ENCODE measurements at places on chromosomes 2 and 18.

GRCh38 chr18:11789716-11790510, 61.3 kb upstream of the CHMP1B start:
- no peak for DNase-seq

DNA sequence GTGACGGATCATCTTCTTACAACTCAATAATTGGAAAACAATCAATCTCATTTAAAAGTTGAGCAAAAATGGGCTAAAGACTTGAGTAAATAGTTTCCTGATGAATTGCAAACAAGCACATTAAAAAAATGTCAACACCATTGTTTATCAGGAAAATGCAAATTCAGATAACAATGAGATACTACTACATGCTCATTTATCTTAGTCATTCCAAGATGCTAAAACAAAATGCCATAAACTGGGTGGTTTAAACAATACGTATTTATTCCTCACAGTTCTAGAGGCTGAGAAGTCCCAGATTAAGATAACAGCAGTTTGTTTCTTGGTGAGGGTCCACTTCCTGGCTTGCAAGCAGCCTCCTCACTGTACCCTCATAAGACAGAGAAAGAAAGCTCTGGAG, 359.6 kb downstream of the NR4A2 start:
- DNase-seq = no peak

DNA sequence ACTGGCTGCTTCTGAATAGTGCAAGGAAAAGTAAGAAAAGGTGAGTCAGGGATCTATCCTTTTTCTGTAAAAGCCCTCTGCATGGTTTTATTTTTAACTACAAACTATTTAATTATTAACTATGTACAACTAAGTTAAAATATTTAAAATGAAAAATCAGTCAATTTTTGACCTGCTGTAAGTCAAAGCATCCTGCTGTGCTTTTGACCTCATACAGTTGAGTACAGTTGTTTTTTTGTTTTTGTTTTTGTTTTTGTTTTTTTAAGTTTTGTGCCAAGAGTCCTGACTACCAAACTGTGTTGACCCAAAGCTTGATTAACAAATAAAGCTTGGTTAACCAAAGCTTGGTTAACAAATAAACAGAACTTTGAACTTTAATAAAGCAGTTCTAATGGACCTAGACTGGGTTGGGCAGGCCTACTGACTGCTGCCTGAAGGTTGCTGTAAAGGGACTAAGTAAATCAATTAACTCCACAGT, at the start of gene ACMSD:
TSS of gene ACMSD (plus strand) at position 474 of the 478 bp plus-strand sequence. CDS start 67 bp downstream, outside the sequence.
- peak; percentile 39 for DNase-seq

DNA sequence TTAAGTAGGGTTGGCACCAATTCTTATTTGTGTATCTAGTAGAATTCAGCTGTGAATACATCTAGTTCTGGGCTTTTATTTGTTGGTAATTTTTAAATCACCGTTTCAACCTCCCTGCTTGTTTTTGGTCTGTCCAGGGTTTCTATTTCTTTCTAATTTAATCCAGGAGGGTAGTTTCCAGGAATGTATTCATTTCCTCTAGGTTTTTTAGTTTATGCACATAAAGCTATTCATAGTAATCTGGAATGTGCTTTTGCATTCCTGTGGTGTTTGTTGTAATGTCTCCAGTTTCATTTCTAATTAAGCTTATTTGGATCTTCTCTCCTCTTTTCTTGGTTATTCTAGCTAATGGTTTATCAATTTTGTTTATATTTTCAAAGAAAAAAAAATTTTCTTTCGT, 1361.8 kb upstream of the DDX18 start:
- no peak for DNase-seq

DNA sequence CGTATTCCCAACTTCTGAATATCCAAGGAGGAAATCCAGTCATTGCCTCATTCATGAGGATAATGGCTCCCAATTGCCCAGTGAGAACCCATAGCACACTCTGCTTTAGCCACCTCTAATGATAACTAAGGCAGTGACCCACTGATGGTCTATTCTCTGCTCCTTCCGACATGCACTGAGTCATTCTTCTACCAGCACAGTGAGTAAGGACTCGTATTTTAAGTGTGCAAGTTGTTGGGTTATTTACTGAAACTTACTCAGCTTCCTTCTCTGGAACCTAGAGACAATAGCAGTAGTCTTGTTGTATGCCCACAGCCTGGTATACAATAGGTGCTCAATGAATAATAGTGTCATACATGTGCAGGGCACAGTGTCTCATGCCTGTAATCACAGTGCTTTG, 81.1 kb upstream of the ZNF397 start:
- no peak for DNase-seq

DNA sequence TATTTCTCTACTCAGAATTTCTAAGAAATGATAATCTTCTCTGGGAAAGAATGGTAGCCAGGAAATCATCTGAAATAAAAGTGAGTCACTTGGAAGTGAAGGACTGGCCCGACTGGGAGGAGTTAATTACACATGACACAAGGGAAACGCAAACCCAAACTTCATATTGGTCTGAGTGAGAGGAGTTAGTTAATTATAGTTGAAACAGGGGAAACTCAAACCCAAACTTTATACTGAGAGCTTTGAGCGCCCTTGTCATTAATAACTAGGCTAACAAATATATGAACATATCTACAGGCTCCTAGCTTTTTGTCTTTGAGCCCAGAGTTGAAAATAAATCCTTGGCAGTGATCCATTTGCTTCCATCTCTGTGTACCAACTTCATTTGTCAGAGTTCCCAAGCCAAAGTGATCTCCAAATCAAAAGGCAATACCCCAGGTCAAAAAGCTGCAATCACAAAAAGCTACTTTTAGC, 187.8 kb upstream of the COL3A1 start:
- no peak for DNase-seq

DNA sequence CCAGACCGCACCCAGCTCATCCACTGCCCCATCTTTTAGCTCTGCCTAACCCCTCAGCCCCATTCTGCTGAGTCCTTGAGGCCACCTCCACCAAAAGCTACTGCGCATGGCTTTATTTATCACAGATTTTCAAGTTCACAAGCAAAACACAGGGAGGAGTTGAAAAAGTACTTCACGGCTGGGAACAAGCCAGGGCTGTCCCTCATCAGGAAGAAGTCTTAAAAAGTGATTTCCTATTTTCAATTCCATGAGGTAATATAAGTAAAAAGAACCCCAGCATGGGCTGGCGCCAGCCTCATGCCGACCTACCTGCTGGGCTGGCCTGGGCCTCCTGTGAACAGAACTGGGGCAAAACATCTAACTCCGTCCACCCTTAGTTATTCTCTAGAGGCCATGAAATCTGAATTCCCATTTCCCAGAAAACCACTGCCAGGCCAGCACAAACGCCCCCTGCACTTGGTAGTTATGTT, 69.0 kb downstream of the POLR1A start:
- DNase-seq = no peak

DNA sequence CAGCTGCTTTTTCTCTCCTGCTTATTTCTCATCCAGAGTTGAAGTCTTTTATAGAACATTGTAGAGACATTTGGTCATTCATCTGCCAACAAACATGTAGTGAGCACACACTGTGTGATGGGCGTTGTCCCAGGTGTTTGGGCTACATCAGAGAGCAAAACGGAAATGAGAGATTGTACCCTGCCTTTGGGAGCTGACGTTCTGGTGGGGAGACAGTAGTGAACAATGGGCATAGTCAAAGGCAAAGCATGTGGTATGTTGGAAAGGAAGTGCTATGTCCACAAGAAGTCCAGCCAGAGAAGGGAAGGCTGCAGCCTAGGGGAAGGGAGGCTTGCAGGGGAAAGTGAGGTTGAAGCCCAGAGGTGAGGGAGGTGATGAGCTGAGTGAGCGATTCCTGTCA, 78.1 kb downstream of the PIEZO2 start:
- DNase-seq = no peak

GRCh38 chr18:63997606-63998005, 27.7 kb downstream of the SERPINB8 start:
- no peak for DNase-seq
